ENCODE measurements at places on chromosomes 7 and 10. TPM values are rescaled to one million over a fixed set of nuclear protein-coding genes. Genes with fewer than 3 reads are reported as not detected.
A peak's percentile ranks its signal among the peaks of the same experiment; 100 is the strongest.

ANK3 gene
- total RNA-seq: 3.2 TPM

ENTPD1 gene
- total RNA-seq: 0.27 TPM

DNA sequence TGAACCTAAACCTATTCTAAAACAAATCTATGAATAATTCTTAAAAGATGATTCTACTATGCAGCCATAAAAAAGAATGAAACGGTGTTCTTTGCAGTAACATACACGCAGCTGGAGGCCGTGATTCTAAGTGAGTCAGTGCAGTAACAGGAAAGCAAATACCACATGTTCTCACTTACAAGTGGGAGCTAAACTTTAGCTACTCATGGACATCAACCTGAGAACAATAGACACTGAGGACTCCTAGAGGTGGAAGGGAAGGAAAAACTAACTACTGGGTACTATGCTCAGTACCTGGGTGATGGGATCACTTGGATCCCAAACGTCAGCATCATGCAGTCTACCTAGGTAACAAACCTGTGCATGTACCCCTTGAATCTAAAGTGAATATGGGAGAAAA, 575.0 kb upstream of the MGMT start:
- DNase-seq: no peak

DNA sequence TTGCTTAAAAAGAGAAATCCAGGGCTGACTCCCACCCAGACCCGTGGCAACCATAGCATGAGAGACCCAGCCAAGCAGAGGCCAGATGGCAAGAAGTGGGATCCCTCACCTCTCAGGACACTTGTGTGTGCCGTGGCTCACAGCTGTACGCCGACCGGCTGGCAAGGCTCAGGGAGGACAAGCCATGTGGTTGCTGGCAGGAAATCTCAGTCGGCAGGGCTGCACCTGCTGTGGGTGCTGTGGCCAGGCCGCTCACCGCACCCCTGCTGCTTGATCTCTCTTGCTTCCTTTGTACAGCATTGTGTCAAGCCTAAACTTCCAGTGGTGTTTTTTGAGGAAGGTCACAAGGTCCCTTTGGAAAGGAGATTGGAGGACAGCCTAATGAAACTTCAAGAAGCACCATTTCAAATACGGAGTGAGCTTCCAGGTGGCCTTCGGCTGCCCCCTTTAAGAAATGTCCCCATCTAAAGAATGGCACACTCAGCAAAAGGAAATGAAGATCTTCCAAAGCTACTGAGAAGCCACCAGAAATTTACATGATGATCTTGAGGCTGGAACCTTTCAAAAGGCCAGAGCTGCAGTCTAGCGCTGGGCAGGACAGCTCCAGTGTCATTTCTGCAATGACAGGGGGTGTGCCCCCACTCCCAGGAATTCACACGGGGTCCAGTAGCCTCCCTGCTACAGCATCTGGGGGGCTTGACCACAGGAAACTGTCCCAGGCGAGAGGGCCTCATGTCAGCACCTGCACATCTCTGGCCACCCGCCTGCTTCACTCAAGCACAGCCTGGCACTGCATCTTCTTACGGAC, 409.0 kb upstream of the MGMT start:
- DNase-seq: peak; percentile 74
